ENCODE measurements at places on chromosomes 13 and 19.

GRCh38 chr13:98280176-98280510 lies 103.1 kb upstream of the RNF113B start:
- no peak for DNase-seq

- DNase-seq = no peak
Observed at GRCh38 chr13:113009743-113010509, 40.9 kb downstream of the MCF2L start.

GRCh38 chr19:15534957-15535864 lies 26.9 kb downstream of the CYP4F22 start:
- no peak for DNase-seq

DNA sequence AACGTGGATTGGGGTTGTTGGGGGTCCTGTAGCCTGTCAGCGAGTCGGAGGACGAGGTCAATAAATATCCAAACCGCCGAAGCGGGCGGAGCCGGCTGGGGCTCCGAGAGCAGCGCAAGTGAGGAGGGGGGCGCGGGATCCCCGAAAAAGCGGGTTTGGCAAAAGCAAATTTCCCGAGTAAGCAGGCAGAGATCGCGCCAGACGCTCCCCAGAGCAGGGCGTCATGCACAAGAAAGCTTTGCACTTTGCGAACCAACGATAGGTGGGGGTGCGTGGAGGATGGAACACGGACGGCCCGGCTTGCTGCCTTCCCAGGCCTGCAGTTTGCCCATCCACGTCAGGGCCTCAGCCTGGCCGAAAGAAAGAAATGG lies 754 bp upstream of the SIX5 start:
- no peak for DNase-seq

GRCh38 chr19:51539821-51540366 lies 8.4 kb upstream of the SIGLEC6 start:
- no peak for DNase-seq

- DNase-seq = no peak
Observed at GRCh38 chr13:61927648-61928047, 512.0 kb upstream of the PCDH20 start.

DNA sequence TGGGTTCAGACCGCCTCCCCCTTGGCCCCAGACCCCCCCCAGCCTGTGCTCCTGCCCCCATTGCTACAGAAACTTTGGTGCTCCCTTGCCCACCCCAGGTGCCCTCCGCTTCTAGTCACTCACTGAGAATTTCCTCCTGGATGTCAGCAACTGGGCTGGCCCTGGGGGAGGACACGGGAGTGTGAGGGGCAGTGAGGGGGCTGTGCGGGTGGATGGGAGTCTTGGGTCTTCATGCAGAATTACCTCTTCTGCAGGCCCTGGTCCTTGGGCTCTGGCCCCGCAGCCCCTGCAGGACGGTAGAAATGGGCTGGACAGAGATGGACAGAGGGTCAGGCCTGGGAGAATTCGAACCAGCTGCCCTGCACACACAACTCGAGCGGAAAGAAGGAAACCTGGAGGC lies 4.8 kb downstream of the LILRB5 start:
- DNase-seq = no peak

- no peak for DNase-seq
Observed at GRCh38 chr19:18863843-18864362, 32.1 kb downstream of the CERS1 start.

- no peak for DNase-seq
Observed at GRCh38 chr19:834216-834615, 6.6 kb downstream of the AZU1 start.

- DNase-seq = no peak
Observed at GRCh38 chr13:30429235-30429634, 6.9 kb downstream of the UBE2L5 start.

DNA sequence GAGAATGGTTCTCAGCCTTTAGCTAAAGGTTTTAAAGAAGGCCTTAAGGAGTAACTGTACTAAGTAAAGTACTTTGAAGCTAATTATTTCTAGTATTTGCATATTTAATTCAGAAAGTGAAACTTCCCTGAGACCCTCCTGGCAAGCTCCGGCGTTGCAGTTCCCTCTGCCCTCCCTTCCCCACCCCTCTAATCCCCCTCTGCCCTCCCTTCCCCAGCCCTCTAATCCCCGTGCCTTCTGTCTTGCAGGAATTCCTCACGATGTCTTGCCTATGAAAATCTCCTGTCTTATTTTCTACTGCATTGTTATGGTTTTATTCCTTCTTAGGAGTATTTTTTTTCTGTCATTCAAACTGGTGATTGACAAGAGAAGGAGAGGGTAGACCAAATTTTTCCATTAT lies 236.9 kb downstream of the COL4A1 start:
- DNase-seq = no peak

- no peak for DNase-seq
Observed at GRCh38 chr13:110455444-110455843, 106.1 kb downstream of the RAB20 start.

- DNase-seq = no peak
Observed at GRCh38 chr13:34357435-34358232, 539.7 kb downstream of the RFC3 start.

DNA sequence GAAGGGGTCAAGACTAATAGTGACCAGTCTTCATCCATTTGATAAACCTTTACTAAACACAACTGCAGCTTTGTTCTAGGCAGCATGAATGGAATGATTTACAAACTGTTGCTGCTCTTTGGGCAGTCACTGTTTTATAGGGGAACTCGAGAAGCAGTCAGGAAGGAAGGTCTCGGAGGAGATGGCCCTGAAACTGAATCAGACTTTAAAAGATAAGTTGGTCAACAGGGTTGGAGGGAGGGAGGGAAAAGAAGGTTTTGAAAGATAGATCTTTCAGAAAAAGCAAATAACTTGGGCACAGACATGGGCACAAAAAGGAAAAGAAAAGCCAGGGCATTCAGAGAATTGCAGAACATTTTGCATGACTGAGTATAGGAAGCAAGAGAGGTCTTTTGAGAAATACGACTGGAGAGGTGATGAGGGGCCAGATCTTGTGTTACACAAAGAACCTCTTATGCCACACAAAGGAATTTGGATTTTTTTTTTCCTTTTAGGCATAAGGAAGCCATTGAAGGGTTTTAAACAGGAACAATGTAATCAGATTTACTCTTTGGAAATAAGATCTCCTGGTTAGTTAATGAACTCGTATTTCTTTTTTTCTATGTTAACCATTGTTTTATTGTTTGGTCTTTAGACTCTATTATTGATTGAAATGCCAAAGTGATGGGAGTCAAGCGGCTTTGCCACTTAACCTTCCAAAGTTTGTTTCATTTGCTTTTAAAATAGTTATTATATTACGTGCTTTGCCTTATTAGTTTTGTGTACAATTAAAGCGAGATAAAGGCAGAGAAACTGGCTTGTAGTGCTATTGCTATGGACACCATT lies 37.5 kb upstream of the SACS start:
- peak; percentile 45 for DNase-seq

- DNase-seq = no peak
Observed at GRCh38 chr13:97269603-97270002, 47.5 kb downstream of the MBNL2 start.

GRCh38 chr19:7120499-7120898 lies 51.0 kb downstream of the ZNF557 start:
- DNase-seq = no peak

- DNase-seq = no peak
Observed at GRCh38 chr13:98313023-98313921, 136.2 kb upstream of the RNF113B start.

- no peak for DNase-seq
Observed at GRCh38 chr19:37303591-37304171, 67.2 kb upstream of the ZNF527 start.

DNA sequence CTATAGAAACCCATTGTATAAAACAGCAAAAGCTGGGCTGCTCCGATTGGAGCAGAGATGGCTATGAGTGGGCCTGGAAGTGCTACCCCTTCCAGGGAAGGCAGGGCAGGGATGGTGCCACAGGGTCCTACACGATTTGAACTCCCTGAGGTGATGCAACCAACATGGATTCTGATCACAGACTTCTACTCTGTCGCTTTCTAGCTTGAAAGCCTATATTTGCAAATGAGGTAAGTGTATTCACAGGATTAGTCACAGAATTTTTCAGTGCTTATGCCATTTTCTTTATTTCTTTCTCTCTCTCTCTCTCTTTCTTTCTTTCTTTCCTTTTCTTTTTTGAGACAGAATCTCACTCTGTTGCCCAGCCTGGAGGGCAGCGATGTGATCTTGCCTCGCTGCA lies 179.0 kb downstream of the SPRY2 start:
- DNase-seq = no peak

DNA sequence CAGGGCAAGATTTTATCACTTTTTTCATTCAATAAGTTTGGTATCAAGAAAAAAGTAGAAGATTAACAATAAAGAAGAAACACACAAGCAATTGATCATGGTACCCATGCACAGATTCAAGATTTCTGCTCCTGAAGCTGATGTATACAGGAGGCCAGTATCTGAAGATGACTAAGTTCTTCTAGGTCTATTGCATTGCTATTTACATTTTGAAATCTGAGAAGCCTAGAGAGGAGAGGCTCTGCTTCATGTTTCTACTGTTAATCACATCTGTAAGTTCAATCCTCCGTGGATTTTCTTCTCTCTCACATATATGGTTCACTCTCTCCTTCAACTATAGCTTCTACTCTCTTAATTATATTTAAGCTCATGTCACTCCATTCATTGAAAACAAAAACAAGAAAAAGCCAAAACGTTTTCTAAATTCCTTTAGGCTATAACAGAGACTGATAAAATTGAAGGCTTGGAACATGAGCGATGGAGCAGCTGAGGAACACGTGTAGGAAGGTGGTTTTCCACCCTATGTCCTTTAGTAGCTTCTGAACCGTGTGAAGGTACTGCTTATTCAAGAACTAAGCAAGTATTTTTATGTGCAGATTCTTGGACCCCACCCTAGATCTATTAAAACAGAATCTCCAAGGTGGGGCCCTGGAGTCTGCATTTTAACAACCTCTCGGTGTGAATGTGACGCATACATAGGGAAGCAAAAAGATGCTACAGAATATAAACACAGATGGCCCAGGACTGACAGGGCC lies 198.2 kb downstream of the EFNB2 start:
- DNase-seq = no peak

DNA sequence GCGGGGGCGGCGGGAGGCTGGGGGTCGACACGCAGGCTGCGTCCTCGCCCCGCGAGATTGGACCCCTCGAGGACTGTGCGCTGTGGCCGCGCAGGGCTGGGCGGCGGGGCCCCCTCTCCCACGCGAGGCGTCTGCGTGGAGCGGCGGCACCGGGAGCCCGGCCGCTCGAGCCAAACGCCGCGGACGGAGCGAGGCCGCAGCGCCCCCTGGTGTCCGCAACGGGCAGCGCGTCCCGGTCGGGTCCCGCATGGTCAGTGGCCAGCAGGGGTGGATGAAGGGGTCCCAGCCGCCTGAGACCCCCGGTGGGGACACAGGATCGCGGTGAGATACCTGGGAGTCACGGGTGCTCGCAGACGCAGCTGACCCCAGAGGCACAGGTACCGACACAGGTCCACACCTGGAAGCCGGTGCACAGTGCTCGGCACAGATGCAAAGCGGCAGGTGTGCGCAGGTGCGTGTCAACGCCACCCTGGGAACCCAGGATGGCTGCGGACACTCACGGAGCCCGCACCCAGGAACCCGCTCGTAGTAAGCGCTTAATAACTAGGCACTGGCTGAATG lies 2.1 kb upstream of the CIRBP start:
- DNase-seq = no peak

- DNase-seq = peak; percentile 10
Observed at GRCh38 chr13:47796816-47797215, 204.3 kb downstream of the SUCLA2 start.

DNA sequence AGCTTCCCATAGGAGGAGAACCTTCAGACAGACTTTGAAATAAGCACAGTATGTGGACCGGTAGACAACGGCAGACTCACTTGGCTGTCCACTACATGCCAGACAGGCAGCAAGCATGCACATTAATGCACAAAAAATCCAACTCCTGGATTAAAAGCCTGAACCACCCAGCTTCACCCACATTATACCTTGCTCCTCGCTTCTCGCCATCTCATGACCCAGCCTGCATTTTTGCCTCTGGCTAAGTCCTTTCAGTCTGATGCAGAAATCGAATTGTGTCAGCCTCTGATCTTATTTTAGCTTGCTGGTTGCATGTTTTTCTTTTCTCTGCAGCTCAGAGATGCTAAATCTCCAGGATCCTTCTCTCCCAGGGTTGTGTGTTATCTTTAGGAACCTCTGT lies 358.7 kb downstream of the RFC3 start:
- DNase-seq = no peak

DNA sequence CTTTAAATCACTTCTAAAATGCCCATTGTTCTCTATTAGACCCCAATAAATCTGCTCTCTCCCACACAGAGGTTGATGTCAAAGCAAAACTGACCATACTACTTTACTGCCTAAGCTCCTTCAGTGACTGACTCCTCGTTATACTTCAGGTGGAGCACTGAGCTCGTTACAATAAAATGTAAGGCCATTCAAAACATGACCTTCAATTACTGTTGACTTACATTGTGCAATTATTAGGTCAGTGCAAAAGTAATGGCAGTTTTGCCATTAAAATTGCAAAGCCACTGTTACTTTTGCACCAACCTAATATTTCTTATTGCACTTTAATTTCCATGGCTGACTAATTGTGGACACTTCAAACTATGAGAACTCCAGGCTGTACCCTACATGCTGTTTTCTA lies 314.9 kb downstream of the MZT1 start:
- DNase-seq = no peak

GRCh38 chr13:48220981-48221685 lies 11.9 kb upstream of the ITM2B start:
- DNase-seq = no peak

- no peak for DNase-seq
Observed at GRCh38 chr13:37241786-37242185, 136.3 kb upstream of the CSNK1A1L start.

DNA sequence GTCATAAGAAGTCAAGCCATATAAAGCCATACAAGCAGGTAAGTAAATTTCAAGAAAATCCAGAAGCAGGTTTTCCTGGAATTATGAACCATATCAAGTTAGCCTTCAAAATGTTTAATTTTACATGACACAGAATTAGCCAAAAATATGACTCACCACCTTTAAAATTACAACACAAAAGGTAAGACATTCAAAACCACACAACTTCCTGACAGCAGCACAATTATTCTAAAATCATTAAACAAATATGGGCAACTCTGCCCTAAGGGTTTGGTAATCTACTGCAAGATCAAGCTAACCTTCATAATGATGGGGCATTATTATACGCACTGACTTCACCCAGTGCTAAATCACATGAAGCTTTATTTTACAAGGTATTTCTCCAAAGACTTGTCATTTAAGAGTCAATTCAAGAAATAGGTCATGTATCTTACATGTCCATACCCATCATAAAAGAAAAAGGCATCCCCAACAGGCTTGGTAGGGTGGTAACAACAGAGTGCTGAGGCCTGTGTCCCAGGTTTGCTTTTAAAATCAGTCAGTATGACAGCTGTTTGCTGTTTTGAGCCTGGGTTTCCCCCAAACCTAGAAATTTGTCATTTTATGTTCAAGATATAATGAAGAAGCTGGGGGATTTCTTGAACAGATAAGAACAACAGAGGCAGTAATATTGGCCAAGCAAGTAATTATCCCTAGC lies 15.2 kb downstream of the RCBTB1 start:
- DNase-seq = peak; percentile 15

- no peak for DNase-seq
Observed at GRCh38 chr19:8097681-8098567, 45.4 kb downstream of the CCL25 start.

- DNase-seq = no peak
Observed at GRCh38 chr13:96285729-96286128, 195.8 kb downstream of the HS6ST3 start.
